ENCODE measurements at places on chromosomes 7 and 10.
A peak's percentile ranks its signal among the peaks of the same experiment; 100 is the strongest.

DNA sequence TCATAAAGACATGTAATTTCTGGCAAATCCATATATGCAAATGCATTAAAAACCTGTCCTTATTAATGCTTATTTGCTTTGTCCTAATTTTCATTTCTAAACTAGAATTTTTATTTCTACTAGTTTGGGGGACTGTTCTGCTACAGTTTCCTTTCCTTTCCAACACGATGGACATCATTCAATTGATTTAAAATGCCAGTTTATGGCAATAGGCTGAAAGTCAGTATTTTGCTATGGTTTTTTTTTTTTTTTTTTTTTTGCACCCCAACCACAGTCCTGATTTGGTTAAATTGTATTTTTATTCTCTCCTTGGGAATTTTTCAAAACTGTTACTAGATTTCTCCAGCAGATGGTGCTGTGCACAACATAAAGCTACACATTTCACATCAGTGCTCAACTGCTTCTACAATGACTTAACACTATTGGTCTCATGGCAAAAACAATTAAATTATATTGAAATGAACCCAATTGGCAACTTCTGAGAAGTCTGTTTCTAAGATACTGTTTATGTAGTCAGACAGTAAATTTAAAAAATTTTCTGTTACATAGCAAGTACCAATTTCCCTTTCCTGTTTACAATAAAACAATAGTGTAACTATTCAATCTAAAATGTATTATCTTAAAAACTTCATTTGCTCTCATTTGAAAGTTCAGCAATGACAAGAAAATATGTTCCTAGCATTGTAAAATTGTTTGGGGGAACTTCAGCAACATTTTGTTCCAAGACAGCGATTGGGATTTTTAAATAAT is 193.8 kb upstream of the CCDC6 start:
- peak; percentile 88 for DNase-seq

DNA sequence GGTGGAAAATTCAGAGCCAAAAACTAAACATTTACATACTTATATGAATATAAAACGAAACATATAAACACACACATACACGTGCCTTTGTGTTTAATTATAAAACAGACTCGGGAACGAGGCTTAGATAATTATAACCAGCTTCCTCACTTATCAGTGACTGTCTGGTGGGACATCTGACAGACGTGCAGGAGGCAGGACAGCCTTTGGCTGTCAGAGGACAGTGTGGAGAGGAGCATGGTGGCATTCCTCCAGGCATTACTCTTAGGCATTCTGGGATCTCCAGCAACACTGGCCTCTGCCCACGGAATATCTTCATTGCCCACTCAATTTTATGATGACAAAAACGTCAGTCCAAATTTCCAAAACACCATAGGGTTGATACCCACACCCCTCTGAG is 262.2 kb upstream of the NFE2L3 start:
- DNase-seq, result no peak

DNA sequence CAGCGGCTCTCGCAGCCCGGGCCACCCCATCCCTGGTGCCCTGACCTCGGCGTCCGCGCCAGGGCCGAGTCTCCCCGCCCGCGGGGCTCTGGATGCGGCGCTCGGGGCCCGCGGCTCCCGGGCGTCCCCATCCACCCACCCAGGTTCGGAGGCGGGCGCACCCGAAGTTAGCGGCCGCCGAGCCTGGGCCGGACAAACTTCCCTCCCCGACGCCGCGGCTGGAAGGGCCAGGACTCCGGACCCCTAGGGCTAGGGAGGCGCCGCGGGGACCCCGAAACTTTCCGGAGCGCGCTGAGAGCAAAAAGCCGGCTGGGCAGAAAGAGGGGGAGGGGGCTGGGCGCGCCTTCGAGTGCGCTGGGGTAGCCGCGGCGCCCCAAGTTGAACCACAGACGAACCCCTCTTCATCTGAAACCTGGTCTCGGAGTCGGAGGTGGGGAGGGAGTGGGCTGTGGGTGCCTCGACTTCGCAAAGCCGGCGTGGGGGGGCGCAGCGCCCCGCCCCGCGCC is 3.7 kb upstream of the ELFN1 start:
- DNase-seq, result no peak

DNA sequence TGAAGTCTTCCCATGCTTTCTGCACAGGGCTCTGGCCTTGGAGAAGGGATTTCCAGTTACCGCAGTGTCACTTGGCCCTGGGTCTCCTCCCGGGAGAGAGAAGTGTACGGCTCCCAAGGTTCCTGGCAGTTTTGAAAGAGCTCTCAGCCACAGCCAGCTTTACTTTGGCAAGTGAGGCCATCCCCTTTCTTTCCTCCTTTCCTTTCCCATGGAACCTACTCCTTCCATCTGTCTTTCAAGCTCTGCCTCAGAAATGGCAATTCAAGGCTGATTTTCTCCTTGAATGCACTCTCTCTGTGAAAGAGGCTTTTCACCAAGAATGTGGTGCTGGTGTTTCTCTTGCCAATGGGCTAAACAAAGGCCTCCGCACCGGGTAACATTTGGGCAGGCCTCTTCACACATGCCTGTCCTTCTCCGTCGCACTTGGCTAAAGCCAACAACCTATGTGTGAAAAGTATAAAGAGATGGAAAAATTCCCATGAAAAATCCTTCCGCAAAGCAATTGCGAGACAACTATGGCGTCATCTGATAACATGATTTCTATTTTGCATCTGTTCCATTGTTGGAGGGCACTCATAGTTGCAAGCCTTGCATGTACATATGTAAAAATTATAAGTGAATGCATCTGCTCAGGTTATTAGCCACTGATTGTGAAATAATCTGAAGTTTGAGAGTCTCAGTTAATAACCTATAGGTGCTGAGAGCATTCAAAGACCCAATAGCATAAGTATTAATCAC is 125.4 kb downstream of the PFKFB3 start:
- DNase-seq, result no peak

GRCh38 chr7:64541438-64542359 is 21.2 kb downstream of the ZNF680 start:
- peak; percentile 92 for DNase-seq

DNA sequence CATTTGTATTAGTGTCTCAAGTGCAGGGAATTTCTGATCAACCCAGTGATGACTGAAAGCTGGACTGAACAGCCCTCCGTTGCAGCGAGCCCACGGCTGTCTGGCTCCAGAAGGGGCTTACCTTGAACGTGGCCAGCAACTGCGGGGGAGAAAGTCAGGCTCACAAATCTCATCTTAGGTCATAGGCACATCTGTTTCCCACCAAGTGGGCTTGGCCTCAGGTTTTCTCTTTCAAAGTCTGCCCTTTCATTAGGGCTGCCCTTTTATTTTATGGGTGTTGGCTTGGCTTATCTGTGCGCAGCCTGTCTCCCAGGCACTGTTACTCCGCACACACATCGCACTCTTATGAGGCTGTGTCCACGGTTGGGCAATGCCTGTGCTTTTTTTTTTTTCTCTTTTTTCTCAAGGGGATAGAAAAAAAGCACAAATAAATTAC is 178.0 kb downstream of the JCAD start:
- DNase-seq, result no peak

- DNase-seq, result peak; percentile 53
Observed at GRCh38 chr7:107035446-107035845, 9.1 kb upstream of the PRKAR2B start.

DNA sequence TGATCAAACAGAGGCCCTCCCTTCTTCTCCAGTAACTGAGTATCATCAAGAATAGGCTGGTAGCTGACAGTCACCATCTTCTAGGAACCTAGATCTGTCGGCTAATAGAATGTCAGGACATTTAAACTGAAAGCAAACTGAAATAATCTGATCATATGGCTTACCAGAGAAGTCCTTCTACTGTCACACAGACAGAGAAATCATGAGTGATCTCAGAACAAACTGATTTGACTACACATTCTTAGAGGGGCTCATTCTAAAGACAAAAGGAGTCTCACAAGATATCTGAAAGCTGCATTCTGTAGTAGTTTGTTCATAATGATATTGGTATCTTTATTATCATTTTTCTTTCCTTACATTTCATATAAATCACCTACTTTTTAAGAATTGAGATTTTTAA is 130.9 kb upstream of the ADCY1 start:
- DNase-seq, result peak; percentile 42

DNA sequence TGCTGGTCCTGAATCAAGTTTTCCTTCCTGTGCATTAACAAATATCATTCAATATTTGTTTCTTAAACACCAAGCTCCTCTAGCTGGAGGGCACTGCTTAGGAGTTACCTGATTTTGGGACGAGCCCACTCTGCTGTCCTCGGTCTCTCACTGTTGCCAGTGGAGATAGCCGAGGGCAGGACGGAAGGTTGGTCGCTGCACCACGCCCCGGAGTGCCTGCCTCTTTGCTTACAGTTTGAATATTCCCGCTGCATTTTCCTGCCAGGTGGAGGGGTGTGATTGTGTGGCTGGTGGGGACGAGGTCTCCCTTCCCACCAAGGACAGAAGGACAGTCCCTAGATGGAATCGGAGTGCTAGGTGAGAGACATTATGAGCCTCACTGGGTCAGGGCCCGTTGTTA is 201.5 kb downstream of the DNAJB6 start:
- no peak for DNase-seq

DNA sequence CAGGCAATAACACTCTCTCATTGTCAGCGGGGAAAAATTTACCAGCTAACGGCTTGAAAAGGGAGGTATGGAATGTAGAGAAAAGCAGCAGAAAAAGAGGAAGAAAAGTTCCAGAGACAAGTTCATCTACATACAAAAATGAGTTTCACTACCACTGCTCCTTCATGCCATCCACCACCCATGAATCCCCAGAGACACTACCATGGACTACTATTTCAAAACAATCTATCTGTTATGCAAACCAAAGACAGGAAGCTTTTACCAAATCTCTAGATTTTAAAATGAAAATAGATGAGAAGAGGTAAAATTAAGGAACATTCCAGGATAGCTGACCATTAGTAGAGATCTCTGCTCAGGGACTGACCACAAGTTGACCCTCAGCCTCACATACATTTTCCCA is 189.0 kb upstream of the GRM3 start:
- DNase-seq, result no peak

DNA sequence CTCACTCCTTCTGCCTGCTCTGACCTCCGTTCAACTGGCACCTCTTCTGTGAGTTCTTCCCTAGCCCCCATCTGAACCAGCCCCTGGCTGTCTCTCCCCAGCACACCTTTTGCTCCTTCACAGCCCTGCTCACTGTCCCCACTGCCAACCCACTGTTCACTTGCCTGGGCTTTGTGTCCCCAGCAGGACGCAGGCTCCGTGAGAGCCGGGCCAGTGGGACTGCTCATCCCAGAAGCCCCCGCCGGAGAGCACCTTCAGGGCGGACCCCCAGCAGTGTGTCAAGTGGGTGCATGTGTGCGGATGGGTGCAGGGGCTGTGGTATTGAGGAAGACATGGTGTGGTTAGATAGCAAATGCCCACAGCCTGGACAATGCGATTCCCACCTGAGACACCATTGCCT is 148.4 kb upstream of the RNF32 start:
- DNase-seq, result no peak

DNA sequence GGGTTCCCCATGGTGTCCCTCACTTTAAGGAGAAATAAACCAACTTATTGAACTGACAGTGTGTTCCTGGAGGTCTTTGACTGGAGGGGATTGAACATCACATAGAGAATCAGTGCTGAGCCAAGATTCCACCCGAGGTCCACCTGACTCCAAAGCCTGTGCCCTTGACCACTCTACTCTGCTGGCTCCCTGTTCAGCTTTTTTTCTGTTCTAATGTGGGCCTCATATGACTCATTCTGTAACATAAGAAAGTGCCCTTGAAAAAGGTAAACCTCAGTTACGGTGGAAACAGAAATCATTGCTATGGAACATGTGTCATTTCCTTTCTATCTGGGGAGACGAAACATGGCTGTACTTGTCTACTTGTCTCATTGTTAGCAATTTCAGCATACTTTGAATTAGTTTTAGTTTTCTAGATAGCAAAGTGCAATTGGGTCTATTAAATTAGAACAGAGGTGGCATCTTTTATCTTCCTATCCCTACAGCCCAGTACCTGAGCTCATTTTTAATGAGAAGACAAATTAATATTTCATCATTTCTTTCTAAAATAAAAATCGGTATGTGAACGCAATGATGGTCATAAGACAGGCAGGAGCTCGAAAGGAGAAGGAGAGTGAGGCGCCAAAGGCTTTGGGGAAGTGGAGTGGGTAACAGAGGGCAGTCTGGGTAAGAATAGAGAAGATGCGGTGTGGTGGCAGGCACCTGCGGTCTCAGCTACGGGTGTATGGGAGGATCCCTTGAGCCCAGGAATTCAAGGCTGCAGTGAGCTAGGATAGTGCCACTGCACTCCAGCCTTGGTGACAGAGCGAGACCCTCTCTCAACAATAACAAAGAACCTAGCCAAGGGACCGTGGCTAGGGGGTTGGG is 1.5 kb downstream of the GSDME start:
- no peak for DNase-seq

GRCh38 chr10:5364890-5365338 is at the start of gene UCN3:
TSS of gene UCN3 (plus strand) at chr10:5364966. CDS start at chr10:5373721, 8,755 bp downstream.
- no peak for DNase-seq

DNA sequence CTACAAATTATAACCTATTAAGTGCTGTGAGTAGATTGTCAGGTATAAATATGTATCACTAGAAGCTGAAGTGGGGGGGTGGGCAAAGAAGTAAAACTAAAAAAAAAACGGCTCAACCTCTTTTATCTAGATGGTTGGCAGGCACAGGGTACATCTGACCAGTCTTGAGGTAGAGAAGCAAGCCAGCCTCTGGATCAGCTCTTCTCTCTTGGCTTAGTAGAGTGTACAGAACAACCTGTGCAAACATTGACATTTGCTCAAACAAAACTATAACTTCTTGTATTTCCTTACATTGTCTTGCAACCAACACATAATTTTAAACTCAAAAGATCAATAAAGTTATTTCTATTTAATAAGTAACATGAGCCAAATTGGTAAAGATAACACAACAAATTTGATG is 25.6 kb downstream of the DNA2 start:
- no peak for DNase-seq

DNA sequence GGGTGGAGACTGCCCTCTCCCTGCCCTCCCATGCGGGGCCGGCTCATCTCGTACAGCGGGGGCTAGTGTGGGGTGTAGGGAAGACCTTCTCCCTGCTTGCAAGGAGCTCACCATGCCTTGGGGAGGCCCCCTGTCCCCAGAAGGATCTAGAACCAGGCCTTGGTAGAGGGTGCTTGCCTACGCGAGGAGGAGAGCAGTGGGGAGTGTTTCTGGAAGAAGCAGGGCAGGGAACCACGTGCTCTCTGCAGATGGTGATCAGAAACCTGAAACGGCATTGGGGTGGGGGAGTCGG is 2.7 kb downstream of the MAFK start:
- no peak for DNase-seq

- no peak for DNase-seq
Observed at GRCh38 chr10:4561296-4561695, 264.7 kb upstream of the AKR1E2 start.

GRCh38 chr7:77783545-77783944 is 14.7 kb downstream of the TMEM60 start:
- DNase-seq, result no peak

All from OCI-M1 (cell line).